ENCODE measurements at places on chromosomes 3 and 15.

GRCh38 chr3:129398803-129399144 lies 29.7 kb downstream of the EFCAB12 start:
- no peak for DNase-seq

- DNase-seq: no peak
Observed at GRCh38 chr3:101996832-101997231, 147.5 kb downstream of the NFKBIZ start.

DNA sequence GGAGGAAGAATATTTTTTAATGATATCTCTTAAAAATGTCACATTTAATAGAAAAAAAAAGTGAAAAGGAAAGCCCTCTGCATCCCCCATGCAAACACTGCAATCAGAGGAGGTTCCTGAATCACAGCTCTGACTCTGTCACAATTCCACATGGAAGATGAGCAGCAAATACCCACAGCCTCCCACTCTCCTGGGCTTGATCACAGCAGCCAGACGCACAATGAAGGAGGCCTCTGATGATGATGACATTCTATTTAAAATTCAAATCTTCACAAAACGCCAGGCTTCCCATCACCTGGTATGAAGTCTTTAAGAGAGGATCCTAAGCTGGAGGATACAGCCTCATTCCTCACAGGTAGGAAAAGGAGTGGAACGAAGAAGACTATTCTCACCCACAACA lies 9.1 kb upstream of the DIS3L start:
- no peak for DNase-seq

DNA sequence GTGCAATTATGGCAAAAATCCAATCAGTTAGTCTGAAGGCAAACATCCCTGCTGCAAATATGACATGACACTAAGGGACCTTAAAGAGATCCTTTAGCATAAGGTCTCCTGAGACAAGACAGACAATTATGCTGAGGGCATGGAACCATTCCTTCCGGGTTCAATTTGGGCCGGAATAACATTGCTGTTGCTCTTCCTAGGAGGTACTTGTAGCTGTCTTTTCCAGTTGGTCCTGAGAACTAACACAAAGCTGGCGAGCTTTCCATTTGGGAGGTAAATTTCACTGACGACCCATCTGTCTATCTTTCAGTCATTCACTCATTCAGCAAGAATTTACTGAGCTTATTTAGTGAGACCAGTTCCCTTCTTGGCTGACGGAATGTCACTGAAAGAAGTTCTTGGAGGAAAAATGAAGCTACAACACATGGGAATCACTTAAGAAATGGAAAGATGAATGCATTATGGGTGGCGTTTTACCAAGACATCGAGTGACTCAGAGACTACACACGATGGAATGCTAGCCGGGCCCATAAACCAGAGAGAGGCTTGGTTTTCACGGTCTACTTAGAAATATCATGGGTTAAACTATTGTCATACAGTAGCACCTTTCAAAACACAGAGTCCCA lies 215.5 kb downstream of the PDZRN3 start:
- no peak for DNase-seq

DNA sequence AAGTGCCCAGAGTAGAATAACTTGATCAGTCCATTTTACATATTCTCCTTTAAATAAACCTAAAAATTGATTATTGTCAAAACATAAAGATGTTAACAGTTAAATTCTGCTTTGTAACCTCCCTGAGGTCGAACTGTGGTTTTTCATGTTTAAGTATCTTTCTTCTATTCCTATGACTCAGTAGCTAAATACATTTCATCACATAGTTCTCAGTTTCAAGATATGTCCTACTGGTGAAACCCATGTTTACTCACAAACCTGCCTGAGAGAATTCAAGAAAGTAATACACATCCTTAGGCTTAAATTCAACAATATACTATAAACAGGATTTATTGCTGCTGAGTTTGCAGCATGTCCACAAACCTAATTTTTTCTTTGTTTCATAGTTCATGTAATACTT lies 692.9 kb downstream of the ZPLD1 start:
- DNase-seq: no peak

DNA sequence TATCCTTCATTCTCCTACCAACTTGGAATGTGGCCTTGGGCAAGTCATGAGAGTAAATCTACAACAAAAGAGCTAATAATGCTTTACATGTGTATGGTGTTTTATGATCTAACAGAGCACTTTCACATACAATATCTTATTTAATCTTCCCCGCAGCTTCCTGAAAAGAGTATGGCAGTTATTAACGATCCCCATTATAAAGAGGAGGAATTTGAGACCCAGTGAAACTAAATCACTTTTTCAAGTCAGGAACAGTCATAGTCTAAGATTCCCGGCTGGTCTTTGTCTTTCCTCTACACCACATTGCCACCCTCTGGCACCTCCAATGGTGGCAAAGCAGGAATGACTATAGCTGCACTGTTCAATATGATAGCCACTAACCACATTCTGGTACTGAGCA lies 69.7 kb upstream of the CMSS1 start:
- no peak for DNase-seq
